NK-92 treated with Interleukin-12 subunit alpha and Interleukin-12 subunit beta, amount 100 ng/mL, for 24 hours (cell line): ENCODE measurements at places on chromosomes 2 and 18.

- DNase-seq, result no peak
These were observed 171.7 kb upstream of the SOX11 start for GRCh38 chr2:5520463-5520972.

DNA sequence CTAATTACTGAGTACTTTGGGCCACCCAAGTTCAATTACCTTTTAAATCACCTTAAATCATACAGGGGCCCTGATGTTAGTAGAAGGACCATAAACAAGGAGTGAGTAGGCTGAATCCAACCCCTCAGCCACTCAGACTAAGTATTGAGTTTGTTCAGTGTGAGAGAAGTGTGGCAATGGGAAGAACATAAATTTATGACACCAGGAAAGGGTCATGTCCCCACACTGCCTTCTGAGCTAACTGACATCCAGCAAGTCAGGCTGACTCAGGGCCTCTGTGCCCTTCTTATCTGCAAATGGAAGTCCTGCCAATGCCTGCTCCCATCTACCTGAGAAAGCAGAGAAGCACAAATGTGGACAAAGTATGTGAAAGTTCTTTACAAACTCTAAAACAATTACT lies 12.9 kb downstream of the PLEKHM3 start:
- no peak for DNase-seq

GRCh38 chr2:108884619-108885018 lies 98.0 kb downstream of the CCDC138 start:
- no peak for DNase-seq

GRCh38 chr2:140804700-140805260 lies 1326.0 kb downstream of the LRP1B start:
- no peak for DNase-seq

- DNase-seq, result no peak
These were observed 24.2 kb downstream of the PRPF40A start for GRCh38 chr2:152693033-152693432.

- no peak for DNase-seq
These were observed 8.1 kb downstream of the ECEL1 start for GRCh38 chr2:232479341-232480200.

GRCh38 chr2:65500310-65501040 lies 68.1 kb upstream of the SPRED2 start:
- no peak for DNase-seq

GRCh38 chr2:43743706-43744105 lies 30.1 kb upstream of the DYNC2LI1 start:
- no peak for DNase-seq

DNA sequence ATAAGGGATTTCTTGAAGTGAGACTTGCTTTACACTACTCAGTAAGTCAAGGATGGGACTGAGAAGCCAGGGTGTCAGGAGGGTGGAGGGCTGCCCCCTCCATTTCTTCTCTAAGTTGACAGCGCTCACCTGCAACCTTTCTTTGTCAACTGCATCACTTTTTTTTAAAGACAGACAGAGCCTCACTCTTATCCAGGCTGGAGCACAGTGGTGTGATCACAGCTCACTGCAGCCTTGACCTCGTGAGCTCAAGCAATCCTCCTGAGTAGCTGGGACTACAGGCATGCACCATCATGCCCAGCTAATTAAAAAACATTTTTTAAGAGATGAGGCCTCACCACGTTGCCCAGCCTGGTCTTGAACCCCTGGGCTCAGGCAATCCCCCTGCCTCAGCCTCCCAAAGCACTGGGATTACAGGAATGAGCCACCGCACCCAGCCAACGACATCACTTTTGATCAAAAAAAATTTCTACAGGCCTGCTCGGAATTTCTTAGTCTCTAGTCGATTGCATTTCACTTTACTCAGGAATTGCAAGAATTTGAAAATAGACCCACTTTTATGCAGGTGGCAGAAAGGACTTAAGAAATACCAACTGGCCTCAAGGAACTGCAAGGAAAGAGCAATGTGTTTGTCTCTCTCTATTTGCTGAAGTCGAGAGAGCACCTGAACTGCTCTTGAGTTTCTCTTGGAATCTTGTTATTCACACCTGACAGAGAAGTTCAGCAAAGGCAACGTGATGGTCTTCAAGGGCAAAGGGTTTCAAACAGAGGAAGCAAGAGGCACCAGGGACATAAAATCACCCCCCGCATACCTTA lies 101.4 kb downstream of the MYOM1 start:
- no peak for DNase-seq

- no peak for DNase-seq
These were observed 101.2 kb downstream of the UBR3 start for GRCh38 chr2:169928463-169928864.

- no peak for DNase-seq
These were observed 522.5 kb downstream of the TSN start for GRCh38 chr2:122277956-122278355.

DNA sequence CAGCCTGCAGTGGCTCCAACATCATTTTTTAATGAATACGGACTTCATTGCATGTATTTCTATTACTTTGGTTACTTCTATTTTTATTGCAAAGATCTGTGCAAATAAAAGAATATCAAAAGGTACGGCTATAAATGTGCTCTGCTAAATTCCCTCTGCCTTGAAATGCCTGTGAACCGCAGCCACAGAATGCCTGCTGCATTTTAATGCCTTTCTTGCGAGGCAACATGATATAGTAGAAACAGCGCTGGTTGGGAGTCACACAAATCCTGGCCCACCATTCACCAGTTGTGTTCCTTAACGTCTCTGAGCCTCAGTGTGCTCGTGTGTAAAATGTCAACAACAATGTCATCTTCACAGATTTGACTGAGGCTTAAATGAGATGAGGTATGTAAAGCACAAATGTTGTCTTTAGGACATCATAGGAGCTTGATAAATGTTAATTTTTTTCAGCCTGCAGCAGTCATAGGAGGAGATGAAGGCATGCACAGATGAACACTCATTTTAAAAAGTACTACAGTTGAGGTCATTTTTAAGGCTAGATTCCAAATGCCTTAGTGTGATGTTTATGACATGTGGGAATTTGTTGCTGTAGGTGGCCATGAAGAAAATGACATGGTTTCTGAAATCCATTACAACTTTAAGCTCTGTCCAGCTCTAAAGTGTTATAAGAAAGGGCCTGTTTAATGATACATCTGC lies 187.6 kb upstream of the NRP2 start:
- DNase-seq, result no peak

DNA sequence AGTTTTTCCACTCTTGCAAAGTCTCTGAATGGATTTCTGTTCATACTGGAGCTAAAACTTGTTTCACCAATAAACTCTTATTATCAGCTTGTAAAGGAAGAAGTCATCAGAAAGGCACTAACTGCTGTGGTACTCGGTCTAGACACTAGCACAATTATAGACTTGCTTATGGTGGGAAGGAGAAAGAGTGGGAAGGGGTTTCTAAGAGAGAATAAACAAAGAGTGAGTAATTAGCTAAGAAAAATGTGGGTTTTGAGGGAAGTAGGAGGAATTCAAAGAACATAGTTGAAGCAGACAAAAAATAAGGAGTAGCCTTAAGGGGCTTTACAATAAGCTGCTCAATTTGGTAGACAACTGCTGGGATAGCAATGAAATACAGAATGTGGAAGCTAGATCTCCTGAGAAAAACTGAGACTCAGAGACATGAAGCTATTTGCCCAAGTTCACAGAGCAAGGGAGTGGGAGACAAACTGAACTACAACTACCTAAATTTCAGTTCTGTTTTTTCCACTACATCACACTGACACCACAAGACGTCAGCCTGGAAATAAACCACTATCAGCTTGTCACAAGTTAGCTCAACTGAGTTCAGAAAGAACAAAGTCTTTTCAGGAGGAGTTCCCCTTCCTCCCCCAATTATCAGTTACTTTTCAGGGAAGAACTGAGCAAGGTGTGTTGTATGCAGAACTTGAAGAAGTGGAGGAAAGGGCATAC lies 59.7 kb downstream of the MAP4K3 start:
- no peak for DNase-seq

DNA sequence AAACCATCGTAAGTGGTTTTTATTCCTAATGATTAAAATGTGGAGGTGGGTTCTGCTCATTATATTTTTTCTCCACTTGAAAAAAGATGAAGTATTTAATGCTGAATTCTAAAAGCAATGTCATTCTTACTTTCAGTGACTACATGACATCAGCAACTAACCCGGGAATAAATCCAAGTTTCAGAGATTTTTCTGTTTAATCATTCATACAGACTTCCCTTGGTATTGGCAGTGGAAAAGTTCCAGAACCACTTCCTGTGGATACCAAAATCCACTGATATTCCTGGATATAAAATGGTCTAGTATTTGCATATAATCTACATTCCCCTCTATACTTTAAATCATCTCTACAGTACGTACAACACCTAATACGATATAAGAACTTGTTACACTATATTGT lies 128.6 kb downstream of the ZNF532 start:
- no peak for DNase-seq

DNA sequence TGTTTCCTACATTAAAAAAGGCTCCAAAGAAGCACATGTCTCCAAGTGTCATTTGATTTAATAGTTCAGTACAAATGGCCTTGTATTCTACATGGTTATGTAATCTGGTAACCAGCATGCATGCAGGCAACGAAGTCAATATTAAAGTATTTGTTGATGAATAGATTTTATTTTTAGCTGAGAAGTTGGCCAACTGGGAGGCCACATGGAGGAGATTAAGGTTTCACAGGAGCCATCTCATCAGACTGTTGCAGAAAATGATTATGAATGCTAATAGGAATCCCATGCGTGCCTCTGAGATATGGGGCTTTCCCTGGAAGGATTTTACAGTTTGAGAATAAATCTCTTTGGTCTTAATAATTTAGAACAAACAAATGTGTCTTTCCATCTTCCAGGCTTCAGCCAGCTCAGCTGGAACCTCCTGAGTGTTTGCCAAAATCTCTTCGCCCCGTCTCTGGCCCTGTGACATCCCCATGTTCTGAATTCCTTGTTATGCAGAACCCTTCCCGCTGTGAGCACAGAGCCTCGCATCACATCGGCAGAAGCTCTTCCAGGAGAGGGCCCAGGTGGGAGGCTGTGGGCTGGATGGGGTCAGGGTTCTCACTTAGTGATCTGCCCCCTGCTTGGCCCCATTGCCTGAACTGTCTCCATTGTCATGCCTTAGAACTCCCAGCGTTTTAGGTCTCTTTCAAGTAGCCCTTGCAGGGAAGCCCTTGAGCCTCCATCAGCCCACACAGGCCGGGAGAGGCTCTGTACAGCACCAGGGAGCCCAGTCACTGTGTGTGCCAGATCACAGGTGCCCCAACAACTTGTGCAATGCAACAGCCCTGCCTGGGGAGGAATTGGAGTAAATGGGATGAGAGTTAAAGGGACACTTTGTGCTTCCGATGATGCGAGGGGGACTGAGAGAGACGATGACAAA lies 190.5 kb upstream of the TWIST2 start:
- DNase-seq, result no peak

GRCh38 chr2:120314690-120315366 lies 31.1 kb upstream of the INHBB start:
- no peak for DNase-seq

- no peak for DNase-seq
These were observed 79.1 kb downstream of the FAM168B start for GRCh38 chr2:131014141-131014540.

DNA sequence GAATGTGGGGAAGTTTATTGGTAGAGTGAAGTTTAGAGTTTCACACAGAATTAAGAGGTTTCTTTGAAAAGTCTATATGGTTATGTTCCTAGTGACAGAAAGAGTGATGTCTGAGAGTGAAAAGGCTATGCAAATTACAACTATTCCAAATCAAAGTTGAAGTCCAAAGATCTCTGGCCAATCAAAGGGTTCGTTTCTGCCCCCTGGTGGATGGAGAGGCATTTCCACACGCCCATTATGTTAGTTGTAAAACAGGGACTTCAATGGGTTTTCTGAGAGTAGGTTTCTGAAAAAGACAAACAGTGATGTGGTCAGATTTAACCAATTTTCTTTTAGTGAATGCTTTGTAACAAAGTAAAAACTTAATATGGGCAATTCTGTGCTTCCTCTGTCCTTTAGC lies 441.5 kb upstream of the POU3F3 start:
- no peak for DNase-seq

DNA sequence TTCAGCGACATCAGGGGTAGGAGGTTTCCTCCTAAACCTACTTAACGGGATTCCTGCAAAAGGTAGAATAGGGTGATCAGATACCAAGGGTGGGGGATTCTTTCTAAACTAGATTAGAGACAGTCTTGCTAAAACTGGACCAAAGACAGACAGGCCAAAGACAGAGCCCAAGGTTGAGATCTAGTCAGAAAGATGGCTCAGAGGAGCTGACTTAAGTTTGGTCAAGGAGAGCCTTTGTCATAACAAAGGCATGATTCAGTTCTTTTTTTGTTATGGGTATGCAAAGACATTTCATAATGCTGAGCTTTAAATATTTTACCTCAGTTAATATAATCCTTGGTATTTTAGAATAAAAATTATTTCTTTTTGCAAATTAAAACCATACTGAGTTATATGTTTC lies 17.8 kb upstream of the GPR75 start:
- no peak for DNase-seq

DNA sequence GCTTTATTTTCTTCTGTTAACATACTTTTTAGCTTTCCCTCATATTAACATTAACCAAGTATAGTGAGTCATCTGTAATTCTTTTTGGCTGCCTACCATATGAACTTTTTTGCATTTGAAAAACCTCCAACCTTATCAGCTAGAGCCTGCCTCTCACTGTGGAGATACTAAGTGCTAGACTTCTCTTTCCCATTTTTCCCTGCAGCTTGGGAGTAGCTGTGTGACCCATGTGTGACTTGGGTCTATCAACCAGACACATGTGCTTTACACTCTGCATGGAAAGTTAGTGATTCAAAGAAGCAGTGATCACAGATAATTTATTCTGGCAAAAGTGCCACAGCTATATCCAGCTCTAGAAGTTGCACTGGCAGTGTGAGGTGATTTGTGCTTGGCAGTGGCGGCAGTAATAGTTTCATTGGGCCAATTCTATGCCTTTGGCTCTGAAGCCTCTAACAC lies 36.3 kb downstream of the PREPL start:
- no peak for DNase-seq

DNA sequence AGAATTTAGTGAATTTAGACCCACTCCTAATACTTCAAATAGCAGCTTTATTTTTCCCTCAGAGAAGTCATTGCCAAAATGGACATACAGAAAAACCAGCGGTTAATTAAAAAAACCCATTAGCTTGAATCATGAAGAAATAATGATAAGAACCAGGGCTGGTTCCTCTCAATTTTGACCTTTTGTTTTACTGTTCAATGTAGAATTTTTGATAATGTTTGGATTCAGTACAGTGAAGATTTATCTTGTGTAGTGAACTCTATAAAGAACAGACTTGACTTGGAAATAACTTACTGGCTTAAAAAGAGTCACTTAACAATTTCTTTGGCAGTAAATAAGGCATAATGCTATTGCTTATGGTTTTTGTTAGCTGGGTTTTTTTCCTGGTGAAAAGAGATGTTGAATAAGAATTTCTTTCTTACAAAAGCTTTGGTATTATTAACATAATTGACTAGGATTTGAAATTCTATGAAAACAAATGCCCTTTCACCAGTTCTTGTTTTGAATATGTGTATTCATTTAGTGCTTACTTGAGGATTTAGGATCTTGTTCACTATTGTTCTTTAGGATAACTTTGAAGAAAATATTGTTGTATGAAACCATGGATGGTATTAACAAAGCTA lies 73.4 kb upstream of the ITPRID2 start:
- DNase-seq, result no peak
